A549 treated with CpdA at 1 μM for 4 hours (cell line): ENCODE measurements at places on chromosomes 3 and 15. TPM values are rescaled to one million over a fixed set of nuclear protein-coding genes. Genes with fewer than 3 reads are reported as not detected.

Gene TP63
- 0.27 to 0.71 TPM (median 0.55 TPM) in 5 replicates for total RNA-seq

Gene CPA3
- total RNA-seq = not detected in 5 replicates

Gene XCR1
- not detected in 5 replicates for total RNA-seq

Gene KLF15
- total RNA-seq = 0.02 to 0.12 TPM (median 0.07 TPM) in 4 of 5 replicates, not detected in the other

Gene ST8SIA2
- total RNA-seq = 0.44 to 1.0 TPM (median 0.75 TPM) in 5 replicates

Gene SEMA7A
- 2.4 to 3.1 TPM (median 2.7 TPM) in 5 replicates for total RNA-seq

Gene SLC28A1
- 0.02 to 0.06 TPM (median 0.05 TPM) in 3 of 5 replicates, not detected in the others for total RNA-seq

Gene PLA2G4E
- total RNA-seq = not detected in 5 replicates

Gene LPCAT4
- 44.4 to 69.2 TPM (median 62.5 TPM) in 5 replicates for total RNA-seq

Gene ZNF774
- total RNA-seq = 0.68 to 1.8 TPM (median 1.3 TPM) in 5 replicates

Gene HRG
- total RNA-seq = 0.02 TPM in 1 of 5 replicates, not detected in the others

Gene KNG1
- not detected in 5 replicates for total RNA-seq

Gene NR1I2
- not detected in 5 replicates for total RNA-seq

Gene CACNA2D2
- 0.28 to 0.66 TPM (median 0.52 TPM) in 5 replicates for total RNA-seq

Gene FSD2
- total RNA-seq = not detected in 5 replicates

Gene KLHL40
- total RNA-seq = not detected in 5 replicates

Gene RARRES1
- total RNA-seq = 7.2 to 11.1 TPM (median 9.1 TPM) in 5 replicates

Gene NEK10
- 0.84 to 1.5 TPM (median 1.2 TPM) in 5 replicates for total RNA-seq

Gene ARID3B
- 3.2 to 4.5 TPM (median 3.5 TPM) in 5 replicates for total RNA-seq
